AG04449 (cell line): ENCODE measurements at places on chromosomes 5 and 9.

GRCh38 chr5:164869325-164869724, 1363.9 kb downstream of the MAT2B start:
- DNase-seq, result no peak

GRCh38 chr5:142827934-142828576, 57.9 kb downstream of the ARHGAP26 start:
- no peak for DNase-seq

GRCh38 chr9:135980926-135981630, 19.9 kb upstream of the UBAC1 start:
- no peak for DNase-seq

- no peak for DNase-seq
Measured at GRCh38 chr5:170440771-170441392, 51.7 kb upstream of the KCNMB1 start.

- DNase-seq, result no peak
Measured at GRCh38 chr9:134867917-134868750, 12.5 kb upstream of the FCN2 start.

GRCh38 chr9:110782701-110783100, 114.1 kb downstream of the MUSK start:
- no peak for DNase-seq

DNA sequence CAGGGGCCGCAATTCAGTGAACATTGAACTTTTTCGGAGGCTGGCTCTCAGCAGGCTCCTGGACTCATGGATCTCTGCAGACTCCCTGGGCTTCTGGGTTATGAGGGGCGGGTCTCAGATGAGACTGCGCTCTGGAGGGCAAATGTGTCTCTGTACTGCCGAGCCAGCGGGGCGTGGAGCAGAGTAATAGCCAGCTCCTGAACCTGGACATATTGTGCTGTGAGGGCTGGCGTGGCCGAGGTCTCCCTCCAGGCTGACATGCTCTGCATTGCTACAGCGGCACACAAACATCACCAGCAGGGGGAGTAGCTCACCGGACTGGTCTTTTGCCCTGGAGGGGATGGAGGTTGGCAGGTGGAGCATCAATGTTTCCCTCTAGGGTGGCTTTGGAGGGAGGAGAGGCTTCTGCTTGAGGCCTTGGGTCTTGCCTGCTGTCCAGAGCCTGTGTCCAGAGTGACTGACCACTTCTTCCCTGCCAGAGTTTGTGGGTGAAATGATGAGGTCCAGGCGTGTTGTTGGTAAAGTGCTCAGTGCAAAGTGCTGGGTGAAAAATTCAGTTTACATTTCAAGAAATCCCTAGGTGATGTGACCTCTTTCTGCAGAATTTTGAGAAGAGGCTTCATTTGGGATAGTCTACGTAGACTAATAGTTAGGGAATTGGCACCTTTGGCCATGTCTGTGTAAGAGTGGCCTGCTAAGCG, 10.9 kb upstream of the GADD45G start:
- DNase-seq, result no peak

GRCh38 chr5:131528682-131529081, 106.3 kb downstream of the RAPGEF6 start:
- DNase-seq, result no peak

GRCh38 chr5:152527358-152528052, 122.4 kb upstream of the NMUR2 start:
- DNase-seq, result no peak

GRCh38 chr9:123562844-123563346, 206.9 kb downstream of the CRB2 start:
- peak; percentile 93 for DNase-seq

- DNase-seq, result no peak
Measured at GRCh38 chr5:371811-372555, 50.5 kb downstream of the AHRR start.

DNA sequence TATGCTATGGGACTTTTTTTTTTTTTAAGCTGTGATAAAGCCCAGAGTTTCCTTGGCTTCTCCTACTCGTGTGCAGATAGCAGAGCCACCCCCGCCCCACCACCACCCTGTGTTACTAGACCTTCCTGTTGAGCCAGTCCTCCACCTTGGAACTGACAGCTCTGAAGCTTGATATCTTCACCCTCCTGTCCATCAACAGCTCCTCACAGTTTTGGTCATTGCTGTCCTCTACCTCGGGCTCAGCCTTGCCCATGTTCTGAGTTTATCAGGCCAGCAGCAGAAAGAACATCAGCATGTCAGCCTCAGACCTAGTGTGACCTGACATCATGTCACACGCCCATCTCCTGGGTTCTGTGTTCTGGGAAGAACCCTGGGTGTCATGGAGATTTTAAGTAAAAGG, 167.1 kb upstream of the RAI14 start:
- no peak for DNase-seq
